ENCODE measurements at places on chromosomes 7 and 10. TPM values are rescaled to one million over a fixed set of nuclear protein-coding genes. Genes with fewer than 3 reads are reported as not detected.

BBS9 gene
- total RNA-seq = 15.9 TPM

MRM2 gene
- total RNA-seq = 19.7 TPM

GRID2IP gene
- not detected for total RNA-seq

SP8 gene
- total RNA-seq = not detected

LRWD1 gene
- 14.8 TPM for total RNA-seq

CRHR2 gene
- total RNA-seq = 0.19 TPM

SLC18A3 gene
- total RNA-seq = not detected

GRM3 gene
- total RNA-seq = not detected

PDE6C gene
- total RNA-seq = not detected

PLEKHS1 gene
- total RNA-seq = 0.13 TPM

LRRTM3 gene
- total RNA-seq = not detected

ASB15 gene
- not detected for total RNA-seq

DYDC1 gene
- not detected for total RNA-seq

DNA sequence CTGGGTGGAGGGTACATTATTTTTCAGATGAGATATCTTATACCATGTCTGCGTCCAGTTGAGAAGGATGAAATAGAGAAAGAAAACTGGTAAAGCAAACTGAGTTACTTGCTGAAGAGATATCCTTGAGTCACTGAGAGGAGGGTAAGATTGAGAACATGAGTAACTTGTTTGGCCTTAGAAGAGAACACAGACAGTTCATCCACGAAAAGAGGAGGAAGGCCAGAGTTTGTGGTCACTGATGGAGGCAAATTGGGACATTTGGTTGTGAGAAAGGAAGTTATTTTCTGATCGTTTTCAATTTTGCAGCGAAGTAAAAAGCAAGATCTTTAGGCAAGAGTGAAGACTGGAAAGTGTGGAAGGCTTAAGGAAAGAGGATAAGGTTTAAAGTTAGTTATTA lies 15.6 kb downstream of the MBL2 start:
- no peak for DNase-seq

DNA sequence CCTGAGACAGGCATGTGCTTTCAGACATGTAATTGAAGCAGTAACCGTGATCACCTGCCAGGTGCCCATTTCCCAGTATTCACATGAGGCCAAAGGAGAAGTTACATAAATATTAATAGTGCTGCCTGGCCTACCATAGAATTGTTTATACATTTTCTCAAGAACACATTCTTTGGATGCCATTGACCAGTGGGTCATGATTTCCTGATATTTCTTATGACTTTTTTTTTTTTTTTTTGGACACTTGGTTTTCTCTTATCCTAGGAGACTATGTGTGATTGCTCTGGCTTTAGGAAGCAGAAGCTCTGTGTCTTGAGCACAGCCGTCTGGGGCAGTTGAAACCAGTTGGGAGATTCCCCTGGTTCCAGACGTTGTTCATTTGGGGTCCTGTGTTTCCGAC lies 143.9 kb upstream of the NPS start:
- no peak for DNase-seq

- no peak for DNase-seq
Measured at GRCh38 chr7:88071994-88072714, 138.1 kb downstream of the ADAM22 start.

- no peak for DNase-seq
Measured at GRCh38 chr10:18505456-18506118, 145.8 kb downstream of the NSUN6 start.

- no peak for DNase-seq
Measured at GRCh38 chr7:2542011-2542915, 13.1 kb downstream of the BRAT1 start.

DNA sequence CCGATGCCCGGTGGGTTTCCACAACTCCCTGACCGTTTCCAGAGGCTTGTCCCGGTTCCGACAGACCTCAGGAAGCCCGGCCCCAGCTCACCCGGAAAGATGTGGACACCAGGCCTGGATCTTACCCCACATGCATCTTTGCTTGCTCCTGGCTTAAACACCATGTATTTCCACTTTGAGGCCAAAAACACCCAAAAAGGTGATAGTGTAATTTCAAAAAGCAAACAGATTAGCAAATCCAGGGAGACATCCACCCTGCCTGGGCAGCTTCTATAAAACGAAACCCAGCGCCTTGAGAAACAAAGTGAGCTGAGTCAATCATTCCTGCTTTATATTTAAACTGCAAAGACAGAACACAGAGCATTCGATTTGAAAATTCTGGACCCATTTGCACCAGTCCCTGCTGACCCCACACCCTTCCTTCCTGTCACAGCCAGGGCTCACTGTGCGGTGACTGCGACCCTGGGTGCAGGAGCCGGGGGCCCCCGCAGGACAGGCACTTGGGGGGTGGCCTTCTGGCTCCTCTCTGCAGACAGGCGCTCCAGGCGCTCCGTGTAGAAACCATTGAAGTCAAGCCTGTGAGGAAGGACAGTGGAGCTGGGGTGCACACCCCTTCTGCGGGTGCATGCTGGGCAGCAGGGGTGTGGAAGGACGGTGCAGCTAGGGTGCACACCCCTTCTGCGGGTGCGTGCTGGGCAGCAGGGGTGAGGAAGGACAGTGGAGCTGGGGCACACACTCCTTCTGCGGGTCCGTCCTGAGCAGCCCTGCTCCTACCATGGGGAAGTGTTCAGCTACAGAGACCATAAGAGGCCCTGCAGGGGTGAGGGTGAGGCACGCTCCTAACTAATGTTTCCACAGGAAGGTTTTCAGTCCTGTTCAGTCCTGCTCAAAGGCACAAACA lies 2.9 kb upstream of the ADAM8 start:
- DNase-seq = no peak

GRCh38 chr7:86942081-86942480 lies 117.4 kb downstream of the ELAPOR2 start:
- no peak for DNase-seq

DNA sequence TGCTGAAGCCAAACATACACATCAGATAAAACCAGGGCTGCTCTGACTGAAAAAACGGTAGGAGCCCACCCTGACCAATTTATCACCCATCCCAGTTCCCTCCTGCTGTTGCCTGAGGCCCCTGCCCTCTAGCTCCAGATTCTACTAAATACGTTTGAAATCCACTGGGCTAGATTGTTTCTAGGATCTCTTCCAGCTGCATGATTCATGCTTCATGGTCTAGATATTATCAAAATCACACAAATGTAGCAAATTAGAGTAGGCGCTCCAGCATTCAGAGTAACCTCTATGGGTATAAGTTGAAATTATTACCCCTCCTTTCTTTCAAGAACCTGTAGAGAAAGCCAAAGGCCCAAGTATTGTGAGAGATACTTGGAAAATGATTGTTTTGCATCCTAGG lies 151.2 kb upstream of the FAM13C start:
- no peak for DNase-seq

- DNase-seq = no peak
Measured at GRCh38 chr10:62384057-62384446, 9.9 kb downstream of the ZNF365 start.

DNA sequence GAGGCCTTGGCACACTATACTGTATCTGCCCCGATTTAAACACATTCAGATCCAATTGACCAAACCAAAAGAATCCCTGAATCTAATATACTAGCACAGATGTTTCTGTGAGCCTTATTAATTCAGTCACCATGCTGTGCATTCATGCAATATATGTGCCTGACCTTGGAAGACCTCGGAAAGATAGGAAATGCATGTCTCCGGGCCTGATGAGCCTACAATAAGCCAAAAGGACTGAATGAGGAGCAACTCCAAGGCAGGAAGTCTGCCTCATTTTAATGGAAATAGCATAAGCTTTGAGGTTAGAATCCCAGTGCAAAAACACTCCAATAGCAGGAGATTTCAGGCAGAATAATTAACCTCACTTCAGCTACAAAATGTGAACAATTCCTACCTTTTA lies 316.7 kb downstream of the LRRTM3 start:
- DNase-seq = no peak

DNA sequence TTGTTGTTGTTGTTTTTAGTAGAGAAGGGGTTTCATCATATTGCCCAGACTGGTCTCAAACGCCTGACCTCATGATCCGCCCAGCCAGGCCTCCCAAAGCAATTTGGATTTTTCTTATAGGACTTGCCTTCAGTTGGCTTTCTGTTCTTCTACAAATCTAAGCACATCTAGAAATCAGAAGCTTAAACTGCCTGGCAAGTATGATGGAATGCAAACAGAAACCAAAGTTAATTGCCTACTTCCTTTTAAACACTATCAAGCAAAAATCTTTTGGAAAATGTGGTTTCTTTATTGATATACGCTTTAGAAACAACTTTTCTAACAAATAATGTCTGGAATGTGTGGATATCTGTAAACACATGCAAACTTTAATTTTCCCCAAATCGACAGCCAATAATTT lies 64.9 kb downstream of the USP6NL start:
- no peak for DNase-seq

DNA sequence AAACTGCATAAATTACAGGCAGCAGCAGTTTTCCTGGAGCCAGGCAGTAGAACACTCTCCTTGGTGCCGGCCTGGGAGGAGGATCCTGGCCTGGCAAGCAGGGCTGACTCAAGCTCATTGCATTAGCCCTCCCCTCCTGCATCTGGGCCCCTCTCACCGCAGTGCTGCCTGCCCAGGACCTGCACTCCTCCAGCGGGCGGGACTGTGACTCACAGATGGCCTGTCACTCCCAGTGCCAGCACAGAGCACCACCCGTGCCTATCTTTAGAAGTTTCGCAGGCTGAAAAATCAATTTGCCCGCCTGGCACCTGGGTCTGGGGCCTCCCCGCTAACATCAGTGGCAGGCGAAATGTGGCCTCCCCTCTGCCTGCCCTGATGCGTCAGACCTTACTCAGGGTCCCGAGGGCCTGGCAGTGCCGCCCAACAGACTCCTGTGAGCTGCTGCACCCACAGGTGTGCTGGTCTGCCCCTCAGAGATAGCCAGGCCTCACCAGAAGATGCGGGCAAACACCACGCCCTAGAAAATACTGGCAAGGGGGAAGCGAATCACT lies 123.8 kb downstream of the KCNMA1 start:
- DNase-seq = no peak

DNA sequence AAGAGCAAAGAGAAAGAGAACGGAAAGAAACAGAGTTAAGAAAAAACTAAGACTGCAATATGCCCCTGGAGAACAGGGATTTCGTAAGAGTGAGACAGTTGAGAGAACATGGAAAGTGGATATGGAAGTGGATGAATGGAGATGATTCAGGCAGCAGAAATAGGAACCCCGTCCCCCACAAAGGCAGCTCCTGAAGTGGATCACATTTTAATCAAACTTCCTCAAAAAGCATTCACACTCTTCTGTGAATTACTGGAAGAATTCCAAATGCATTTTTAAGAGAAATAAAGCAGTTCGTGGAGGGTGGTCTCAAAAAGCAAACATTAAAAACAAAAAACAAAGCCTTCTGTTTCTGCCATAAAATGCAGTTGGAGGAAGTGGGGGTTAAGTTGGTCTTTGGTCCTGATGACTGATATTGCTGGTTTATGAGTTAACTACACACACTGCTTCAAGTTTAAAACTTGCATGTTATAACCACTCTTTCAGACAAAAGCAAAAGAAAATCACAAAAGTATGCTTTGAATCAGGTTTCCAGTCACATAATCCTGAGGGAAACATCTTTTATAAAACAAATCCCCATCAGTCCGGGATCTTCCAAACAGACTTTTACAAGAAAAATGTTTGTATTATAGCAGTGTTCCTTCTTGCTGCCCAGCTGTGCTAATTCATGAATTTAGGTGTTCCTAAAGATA lies 214.3 kb downstream of the FANK1 start:
- DNase-seq = no peak

GRCh38 chr10:3249307-3249889 lies 76.8 kb upstream of the PITRM1 start:
- DNase-seq = no peak

DNA sequence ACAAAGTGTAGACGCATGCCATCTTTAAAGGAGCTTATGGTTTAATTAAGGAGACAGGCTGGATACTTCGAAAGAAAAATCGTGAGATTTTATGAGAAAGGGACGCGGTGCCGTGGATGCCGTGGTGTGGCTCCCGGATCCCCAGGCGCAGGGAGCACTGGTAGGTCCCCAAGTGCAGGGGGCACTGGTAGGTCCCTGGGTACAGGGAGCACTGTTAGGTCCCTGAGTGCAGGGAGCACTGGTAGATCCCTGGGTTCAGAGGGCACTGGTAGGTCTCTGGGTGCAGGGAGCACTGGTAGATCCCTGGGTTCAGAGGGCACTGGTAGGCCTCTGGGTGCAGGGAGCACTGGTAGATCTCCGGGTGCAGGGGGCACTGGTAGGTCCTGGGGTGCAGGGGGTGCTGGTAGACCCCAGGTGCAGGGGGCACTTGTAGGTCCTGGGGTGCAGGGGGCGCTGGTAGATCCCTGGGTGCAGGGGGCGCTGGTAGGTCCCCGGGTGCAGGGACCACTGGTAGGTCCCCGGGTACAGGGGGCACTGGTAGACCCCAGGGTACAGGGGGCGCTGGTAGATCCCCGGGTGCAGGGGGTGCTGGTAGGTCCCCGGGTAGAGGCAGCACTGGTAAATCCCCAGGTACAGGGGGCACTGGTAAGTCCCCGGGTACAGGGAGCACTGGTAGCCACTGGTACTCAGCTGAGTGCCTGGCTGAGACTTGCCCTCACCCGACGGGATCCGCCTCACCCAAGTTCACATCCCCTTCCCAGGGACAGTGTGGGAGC lies 14.1 kb downstream of the PRKAG2 start:
- DNase-seq = no peak

- DNase-seq = no peak
Measured at GRCh38 chr10:80709866-80710265, 172.2 kb downstream of the SH2D4B start.

GRCh38 chr7:70334871-70335270 lies 736.6 kb downstream of the AUTS2 start:
- no peak for DNase-seq

- DNase-seq = no peak
Measured at GRCh38 chr10:74460812-74461211, 309.8 kb downstream of the ADK start.

GRCh38 chr10:126872768-126873167 lies 32.5 kb upstream of the DOCK1 start:
- no peak for DNase-seq

GRCh38 chr7:104900525-104901239 lies 113.3 kb upstream of the KMT2E start:
- no peak for DNase-seq

DNA sequence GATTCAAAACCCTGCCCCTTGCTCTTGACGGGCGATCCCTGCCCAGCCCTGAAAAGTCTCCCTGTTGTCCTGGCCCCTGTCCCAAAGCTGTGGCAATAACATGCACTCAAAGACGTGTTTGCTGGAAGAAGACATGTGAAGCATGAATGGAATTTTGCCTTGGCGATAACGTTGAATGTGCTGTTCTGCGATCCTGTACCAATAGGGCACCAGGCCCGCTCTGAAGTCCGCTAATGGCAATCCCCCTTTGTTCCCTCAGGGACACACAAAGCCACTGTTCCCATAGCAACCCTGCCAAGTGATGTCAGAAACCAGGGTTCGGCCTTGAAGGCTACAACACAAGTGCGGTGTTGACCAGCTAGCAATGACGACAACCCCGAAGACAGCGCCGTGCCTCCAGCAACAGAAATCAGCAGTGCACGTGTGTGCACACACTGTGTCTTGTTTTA lies 284.6 kb downstream of the KLF6 start:
- DNase-seq = peak; percentile 87

- no peak for DNase-seq
Measured at GRCh38 chr10:101143345-101143630, 12.2 kb downstream of the TLX1 start.

Data from mesenteric fat pad (tissue), 1 donor.